ENCODE measurements at places on chromosomes 2 and 18.

DNA sequence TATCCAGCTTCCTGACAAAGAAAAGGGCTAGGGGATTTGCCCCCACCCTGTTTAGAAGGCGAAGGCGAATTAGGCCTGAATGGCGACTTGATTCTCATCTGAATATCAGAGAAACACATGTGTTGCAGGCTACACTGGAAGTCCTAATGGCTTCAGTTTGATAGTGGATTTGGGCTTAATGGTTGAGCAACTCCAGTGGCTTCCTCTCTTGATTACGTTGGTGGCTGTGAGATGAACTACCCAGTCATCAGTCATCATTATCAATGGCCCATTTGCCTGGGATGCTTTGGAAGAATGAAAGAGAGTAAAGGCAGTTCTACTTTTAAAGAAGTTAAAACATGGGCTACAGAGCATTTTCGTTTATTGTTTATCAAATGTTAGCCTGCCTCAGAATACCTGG, 60.9 kb upstream of the IL1R1 start:
- DNase-seq, result no peak

GRCh38 chr18:54358495-54359040, 862 bp downstream of the C18orf54 start:
- DNase-seq, result no peak

DNA sequence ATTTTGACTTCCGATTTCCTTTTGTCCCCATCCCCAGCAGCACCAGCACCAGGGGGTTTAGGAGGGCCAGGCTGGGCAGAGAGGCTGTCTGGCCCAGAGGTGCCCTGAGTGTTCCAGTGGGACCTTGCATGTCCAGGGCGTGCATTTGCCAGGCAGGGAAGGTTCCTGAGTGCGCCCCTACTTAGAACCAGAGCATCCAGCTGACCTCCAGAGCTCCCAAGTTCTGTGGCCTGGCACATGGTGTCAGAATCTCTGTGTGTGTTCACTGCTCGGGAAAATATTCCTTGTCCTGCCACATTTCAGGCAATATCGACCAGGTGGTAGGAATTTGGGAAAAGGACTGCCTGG, 5.5 kb downstream of the SIX3 start:
- DNase-seq, result no peak

DNA sequence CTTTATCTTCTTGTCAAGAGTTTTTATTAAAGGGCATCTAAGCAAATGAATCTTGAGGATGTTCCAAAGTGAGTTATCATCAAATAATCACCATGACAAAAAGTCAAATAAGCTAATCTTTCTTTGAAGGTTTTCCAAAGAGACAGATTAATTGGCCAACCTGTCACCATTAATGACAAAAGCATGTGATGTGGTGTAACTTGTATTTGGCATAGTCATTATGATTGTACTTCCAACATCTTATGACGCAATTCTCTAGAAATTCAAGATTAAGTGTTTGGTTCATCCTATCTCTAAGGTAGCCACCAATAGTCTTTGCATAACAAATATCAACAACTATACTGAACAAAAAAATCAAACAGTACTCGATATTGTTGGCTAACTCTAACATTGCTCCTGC, 28.6 kb downstream of the RBMS1 start:
- DNase-seq, result no peak

DNA sequence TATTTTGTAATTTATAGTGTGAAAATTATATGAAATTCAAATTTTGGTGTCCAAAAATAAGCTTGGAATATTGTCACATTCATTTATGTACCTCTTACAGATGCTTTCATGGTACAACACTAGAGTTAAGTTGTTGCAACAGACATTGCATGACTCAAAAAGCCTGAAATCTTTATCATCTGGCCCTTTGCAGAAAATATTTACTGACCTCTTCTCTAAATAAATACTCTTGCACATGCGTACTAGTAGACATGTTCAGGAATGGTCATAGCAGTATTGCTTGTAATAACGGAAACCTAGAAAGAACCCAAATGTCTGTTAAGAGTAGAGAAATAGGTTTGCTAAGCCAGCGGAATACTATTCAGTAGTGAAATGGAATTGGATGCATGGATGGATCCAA, 60.4 kb downstream of the GALNT1 start:
- DNase-seq, result no peak

DNA sequence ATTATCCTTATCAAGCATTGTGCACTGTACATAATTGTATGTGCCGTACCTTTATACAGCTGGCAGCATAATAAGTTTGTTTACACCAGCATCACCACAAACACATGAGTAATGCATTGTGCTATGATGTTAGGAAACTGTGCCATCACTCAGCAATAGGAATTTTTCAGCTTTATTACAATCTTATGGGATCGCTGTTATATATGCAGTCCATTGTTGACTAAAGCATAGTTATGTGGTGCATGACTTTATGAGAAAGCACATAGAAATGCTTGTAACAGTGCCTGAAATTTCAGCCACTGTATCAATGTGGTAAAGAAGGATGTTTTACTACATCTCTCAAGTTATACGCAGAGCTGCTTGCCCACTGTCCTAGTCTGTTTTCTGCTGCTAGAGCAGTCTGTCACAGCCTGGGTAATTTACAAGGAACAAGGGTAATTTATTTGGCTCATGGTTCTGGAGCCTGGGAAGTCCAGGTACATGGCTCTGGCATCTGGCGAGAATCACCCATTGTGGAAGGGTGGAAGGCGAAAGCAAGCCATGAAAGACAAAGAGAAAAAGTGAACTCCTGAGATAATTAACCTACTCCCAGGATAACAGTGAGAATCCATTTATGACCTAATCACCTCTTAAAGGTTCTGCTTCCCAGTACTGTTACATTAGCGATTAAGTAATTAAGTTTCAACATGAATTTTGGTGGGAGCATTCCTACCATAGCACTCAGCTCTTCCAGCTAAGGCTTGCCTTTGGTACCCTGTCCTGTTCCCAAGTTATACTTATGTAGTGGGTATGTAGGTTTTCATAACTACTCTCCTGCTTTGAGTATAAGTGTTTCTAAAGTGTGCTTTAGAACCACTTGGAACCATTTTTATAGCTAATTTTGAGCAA, 4.6 kb downstream of the MAP3K20 start:
- DNase-seq, result no peak

- no peak for DNase-seq
These were observed 58.0 kb downstream of the DDX1 start for GRCh38 chr2:15649561-15650255.

DNA sequence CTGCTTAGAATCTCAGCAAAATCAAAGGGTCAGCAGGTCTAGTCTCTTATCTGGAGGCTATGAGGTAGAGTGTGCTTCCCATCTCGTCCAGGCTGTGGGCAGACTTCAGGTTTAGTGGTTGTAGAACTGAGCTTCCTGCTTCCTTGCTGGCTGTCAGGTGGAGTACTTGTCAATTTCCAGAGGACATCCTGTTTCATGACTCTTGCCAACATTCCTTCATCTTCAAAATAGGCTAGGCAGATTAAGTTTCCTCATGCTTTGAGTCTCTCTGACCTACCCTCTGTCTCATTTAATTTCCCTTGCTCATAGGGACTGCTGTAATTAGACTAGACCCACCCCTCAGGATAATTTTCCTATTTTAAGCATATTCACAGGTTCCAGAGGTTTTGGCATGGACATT, 562.6 kb downstream of the SPAG16 start:
- DNase-seq, result no peak

DNA sequence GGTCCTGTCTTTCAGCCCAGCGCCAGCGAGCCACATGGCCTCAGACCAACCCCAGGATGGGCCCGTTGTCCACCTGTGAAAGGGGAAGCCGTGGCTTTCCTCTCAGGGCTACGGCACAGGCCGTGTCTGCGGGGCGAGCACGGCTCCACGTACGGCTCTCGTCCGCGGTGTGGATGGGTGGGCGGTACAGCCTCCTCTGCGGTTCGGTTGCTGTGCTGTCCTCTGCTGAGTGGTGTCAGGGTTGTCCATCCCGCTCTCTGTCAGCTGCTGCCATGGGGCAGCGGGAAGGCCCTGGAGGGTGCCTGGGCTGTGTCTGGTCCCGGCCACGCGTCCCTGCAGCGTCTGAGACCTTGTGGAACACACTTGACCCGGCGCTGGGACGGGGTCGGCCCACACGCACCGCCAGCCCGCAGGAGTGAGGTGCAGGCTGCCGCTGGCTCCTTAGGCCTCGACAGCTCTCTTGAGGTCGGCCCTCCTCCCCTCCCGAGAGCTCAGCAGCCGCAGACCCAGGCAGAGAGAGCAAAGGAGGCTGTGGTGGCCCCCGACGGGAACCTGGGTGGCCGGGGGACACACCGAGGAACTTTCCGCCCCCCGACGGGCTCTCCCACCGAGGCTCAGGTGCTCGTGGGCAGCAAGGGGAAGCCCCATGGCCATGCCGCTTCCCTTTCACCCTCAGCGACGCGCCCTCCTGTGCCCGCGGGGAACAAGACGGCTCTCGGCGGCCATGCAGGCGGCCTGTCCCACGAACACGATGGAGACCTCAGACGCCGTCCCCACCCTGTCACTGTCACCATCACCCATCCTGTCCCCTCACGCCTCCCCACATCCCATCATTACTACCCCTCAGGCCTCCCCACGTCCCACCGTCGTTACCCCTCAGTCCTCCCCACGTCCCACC, 128.7 kb downstream of the NFATC1 start:
- DNase-seq, result no peak

- no peak for DNase-seq
These were observed 50.7 kb upstream of the HAAO start for GRCh38 chr2:42843131-42843530.

DNA sequence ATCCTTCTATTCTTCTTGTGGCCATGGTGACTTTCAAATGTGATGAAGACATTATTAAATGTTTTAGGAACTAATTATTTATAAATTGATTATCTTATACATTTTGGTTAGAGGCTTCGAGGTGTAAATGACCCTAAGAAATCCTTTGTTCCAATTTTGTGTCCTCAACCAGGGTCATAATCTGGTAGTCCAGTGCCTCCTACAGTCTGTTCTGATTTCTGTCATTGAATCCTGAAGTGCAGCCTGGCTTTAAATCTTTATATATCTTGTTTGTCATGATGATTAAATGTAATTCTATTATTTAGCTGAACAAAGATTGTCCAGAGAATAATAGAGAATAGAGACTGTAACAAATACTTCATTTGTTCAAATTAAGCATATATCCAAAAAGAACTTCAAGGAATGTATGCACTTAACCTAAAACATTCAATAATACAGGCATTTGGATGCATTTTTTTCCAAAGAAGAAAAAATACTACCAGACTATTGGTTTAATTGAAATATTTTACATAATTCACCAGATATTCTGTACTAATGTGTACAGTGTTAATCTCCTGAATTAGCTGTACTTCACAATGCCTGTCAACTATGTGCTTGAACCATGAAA, 89.8 kb downstream of the PRPF40A start:
- DNase-seq, result no peak

- DNase-seq, result no peak
These were observed 323.9 kb downstream of the SMAD2 start for GRCh38 chr18:47606526-47606925.

GRCh38 chr2:189268763-189269162, 89.2 kb upstream of the COL5A2 start:
- no peak for DNase-seq

GRCh38 chr18:6934859-6935258, 182.7 kb downstream of the LAMA1 start:
- DNase-seq, result no peak

- no peak for DNase-seq
These were observed 582.4 kb upstream of the RAB6C start for GRCh38 chr2:129396980-129397599.

DNA sequence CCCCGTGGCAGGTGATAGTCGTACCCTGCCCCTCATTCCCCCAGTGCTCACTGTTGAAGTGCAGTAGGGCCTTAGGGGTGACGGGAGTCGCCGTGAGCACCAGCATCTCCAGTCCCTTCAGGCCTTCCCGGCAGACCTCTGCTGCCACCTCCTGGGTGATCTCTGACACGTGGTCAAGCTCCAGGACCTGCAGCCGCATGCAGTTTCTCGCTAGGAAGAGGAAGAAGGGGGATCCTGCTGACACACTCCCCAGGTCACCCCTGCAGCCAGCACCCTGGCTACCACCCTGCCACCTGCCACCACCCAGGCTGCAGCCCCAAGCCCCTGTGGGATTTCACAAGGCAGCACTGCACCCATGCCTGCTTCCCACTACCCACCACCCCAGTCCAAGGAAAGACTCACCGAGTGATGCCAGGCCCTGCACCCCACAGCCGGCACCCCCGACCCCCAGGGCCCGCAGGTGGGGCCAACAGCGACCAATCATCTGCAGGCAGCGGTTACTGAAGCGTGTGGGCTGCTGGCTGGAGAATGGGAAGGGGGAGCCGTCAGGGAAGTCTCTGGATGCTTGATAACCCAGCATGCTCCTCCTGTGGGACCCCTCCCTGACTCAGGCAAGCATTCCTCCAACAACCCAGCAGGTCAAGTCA, 23.8 kb downstream of the FBXO41 start:
- no peak for DNase-seq

DNA sequence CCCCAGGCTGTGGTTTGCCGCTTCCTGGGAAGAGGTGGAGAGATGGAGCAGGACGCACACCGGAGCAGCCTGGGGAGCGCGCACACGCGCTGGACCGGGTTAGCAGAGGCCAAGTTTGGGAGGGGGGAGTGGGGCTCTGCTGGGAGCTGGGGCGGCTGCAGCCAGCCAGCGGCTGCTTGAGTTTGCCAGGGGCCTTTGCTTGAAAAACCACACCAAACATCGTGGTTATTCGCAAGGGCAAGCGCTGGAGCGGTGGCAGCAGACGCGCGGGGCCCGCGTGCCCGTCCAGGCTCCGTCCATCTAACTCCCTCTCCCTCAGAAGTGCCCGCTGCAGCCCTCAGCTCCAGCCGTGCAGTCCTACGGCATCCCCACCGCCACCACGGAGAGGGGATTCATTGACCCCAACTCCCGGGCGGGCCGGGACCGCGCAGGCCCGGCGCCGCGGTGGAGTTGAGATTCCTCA, 4.6 kb downstream of the PTGR3 start:
- no peak for DNase-seq

DNA sequence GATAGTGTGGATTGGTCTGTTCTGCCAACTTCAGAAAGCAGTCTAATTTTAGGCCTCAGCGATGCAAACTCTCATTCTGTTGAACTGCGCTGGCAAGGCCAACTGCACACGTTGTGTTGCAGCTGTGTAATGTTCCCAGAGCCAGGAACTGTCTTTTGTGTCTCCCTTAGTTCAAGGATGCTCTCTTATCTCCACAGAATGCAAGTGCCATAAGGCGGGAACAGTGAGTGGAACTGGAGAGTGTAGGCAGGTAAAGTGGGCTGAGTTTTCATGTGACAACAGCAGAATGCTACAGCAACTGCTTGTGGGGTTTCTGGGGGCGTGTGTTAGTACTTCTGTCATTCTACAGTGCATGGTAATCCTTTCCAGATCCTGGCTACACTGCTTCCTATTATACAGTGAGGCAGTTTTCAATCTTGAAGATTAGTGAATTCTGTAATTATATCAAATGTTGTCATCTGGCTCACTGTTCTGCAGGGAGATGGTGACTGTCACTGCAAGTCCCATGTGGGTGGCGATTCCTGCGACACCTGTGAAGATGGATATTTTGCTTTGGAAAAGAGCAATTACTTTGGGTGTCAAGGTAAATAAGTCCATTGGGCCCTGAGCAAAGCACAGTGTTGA, 125.8 kb downstream of the LAMA3 start:
- DNase-seq, result no peak

All from stimulated activated CD4-positive, alpha-beta T cell treated with anti-CD3 and anti-CD28 coated beads, TNF-alpha, amount 100 ng/mL, for 24 hours (primary cell).